A673 (cell line): ENCODE measurements at places on chromosomes 13 and 19. TPM values are rescaled to one million over a fixed set of nuclear protein-coding genes. Genes with fewer than 3 reads are reported as not detected.

DNA sequence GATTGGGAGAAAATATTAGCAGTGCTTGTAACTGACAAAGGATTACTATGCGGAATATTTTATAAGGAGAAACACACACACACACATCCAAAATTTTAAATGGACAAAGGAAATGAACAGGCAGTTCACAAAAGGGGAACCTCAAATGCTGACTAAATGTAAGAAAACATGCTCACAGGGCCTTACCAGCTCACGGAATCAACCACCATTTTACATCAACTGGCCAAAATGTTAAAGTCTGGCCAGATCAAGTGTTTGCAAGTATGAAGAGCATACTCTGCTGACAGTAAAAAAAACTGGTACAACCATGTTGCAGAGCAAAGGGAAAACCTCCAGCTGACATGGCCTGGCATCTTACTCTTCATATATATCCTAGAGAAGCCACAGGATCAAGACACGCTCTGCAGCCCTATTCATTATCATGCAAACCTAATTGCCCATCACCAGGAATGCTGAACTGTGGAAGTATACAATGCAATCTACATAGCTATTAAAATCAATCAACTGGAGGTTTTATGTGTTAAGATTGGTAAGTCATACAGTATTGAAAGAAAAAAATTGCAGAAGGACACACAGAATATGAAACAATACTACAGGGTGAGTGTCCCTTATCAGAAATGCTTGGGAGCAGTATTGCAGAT lies 124.4 kb downstream of the RNF17 start:
- DNase-seq = no peak

GRCh38 chr19:13633109-13633508 lies 126.8 kb upstream of the CACNA1A start:
- DNase-seq = peak; percentile 74

DNA sequence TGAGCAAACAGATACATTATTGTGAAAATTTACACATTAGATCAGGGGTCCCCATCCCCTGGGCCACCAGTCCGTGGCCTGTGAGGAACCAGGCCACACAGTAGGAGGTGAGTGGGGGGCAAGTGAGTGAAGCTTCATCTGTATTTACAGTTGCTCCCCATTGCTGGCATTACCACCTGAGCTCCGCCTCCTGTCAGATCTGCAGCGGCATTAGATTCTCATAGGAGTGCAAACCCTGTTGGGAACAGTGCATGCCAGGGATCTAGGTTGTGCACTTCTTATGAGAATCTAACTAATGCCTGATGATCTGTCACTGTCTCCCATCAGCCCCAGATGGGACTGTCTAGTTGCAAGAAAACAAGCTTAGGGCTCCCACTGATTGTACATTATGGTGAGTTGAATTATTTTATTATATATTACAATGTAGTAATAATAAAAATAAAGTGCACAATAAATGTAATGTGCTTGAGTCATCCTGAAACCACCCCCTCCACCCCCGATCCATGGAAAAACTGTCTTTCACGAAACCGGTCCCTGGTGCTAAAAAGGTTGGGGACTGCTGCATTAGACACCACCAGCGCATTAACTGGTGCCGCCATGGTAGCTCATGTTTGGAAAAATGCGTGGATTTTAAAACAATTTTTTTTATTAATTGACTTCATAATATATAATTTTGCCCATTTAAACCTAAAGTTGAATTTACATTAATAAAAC lies 51.7 kb downstream of the DGKH start:
- DNase-seq = no peak

MISP3 gene
- total RNA-seq = 0.26 and 0.61 TPM in 2 replicates

GRCh38 chr13:68944272-68944671 lies 1163.4 kb upstream of the ATXN8OS start:
- DNase-seq = no peak

- DNase-seq = no peak
Observed at GRCh38 chr13:21012841-21013681, 48.3 kb downstream of the LATS2 start.
